ENCODE measurements at places on chromosomes 11 and 22. TPM values are rescaled to one million over a fixed set of nuclear protein-coding genes. Genes with fewer than 3 reads are reported as not detected.

GRCh38 chr22:36032611-36033010 is 4.0 kb upstream of the RBFOX2 start:
- DNase-seq = no peak

- DNase-seq = no peak
These were observed 196.5 kb downstream of the TENM4 start for GRCh38 chr11:79244241-79244772.

GRCh38 chr11:28017816-28018215 is 90.1 kb downstream of the KIF18A start:
- no peak for DNase-seq

DNA sequence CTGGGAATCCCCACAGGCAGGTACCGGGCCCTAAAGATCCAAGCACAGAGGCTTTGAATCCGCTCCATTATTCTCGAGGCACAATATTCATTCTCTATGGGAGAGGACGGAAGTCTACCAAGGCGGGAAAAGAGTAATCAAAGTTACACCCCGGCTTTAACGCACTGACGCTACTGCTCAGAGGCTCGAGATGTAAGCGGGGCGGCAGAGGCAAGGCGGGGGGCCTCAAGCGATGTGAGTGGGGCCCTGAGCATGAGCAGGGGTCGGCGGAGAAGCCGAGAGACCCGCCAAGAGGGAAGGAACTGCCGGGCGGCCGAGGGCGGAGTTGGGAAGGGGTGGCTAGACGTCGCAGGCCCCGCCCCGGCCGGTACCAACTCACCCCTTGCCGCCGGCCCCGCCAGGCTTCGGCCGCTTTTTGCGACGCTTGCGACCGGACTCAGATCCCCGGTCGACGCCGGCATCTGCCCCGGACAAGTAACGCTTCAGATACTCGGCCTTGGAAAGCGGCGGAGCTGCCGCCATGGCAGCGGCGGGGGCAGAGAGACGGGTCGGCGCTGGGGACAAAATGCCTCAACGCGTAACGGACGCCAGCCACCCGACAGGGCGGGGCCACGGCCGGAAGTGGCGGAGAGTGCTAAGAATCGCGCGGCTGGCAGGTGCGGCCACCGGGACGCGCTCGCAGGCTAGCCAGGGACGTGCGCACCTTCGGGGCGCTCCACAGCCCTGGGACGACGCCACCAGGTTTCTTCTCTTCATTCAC is at the start of gene BUD13:
TSS of gene BUD13 (minus strand) at position 545 of the 760 bp plus-strand sequence. CDS start at position 522, 23 bp downstream.
- peak; percentile 95 for DNase-seq

DNA sequence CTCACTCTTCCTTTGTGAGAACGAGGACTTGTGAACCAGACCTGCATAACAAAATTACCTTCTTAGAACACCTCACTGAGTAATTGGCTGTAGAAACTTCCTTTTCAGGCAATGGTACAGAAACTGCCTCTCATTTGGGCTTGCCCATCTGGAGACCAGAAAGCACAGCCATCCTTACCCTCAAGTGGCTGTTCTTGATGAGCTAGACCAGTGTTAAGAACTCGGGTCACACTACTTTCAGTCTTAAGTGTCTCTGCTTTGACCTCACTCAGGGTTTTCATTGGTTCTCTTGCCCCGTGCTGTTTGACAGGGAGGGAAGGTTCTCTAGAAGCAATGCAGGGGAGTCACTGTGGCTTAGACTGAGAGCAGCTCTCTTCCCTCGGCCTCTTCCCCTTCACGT is 29.3 kb downstream of the NAT10 start:
- no peak for DNase-seq

DNA sequence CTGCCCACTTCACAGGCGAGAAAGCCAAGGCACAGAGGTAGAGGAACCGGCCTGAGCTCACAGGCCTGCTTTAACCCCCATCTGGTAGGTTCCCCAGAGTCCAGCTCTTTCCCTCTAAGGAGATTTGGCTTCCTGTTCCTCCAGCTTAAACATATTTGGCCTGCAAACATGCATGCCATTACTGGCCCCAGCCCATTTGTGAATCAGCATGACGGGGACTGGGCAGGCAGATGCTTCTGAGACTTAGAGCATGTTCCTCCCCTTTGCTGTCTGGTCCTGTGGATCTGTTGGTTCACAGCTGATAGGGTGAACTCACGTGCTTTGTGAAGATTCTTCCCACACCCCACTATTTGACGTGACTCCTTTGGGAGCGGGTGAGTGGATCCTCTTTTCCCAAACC is 12.6 kb downstream of the CHST1 start:
- no peak for DNase-seq

Gene RFPL2
- not detected for total RNA-seq

Gene CUL5
- 37.5 TPM for total RNA-seq

Gene UBQLNL
- 0.16 TPM for total RNA-seq

Gene GPR137
- total RNA-seq = 48.3 TPM

Gene MN1
- total RNA-seq = 10.3 TPM
